ENCODE measurements at places on chromosomes 1 and 21. TPM values are rescaled to one million over a fixed set of nuclear protein-coding genes. Genes with fewer than 3 reads are reported as not detected.

CD160 gene
- not detected for total RNA-seq

TEDDM1 gene
- total RNA-seq: not detected

RIIAD1 gene
- total RNA-seq: not detected

MYBPH gene
- not detected for total RNA-seq

NKAIN1 gene
- total RNA-seq: 1.1 TPM

NBPF6 gene
- not detected for total RNA-seq

TAS1R1 gene
- not detected for total RNA-seq

HES2 gene
- total RNA-seq: 4.7 TPM

EXO1 gene
- 25.4 TPM for total RNA-seq

LHX4 gene
- total RNA-seq: 0.80 TPM

MTFR1L gene
- 23.4 TPM for total RNA-seq

KLHDC8A gene
- total RNA-seq: 0.62 TPM

TNFRSF8 gene
- total RNA-seq: not detected

OPRD1 gene
- 0.14 TPM for total RNA-seq

PTPRC gene
- total RNA-seq: not detected

ESRRG gene
- not detected for total RNA-seq

C1orf141 gene
- total RNA-seq: not detected

HTR6 gene
- total RNA-seq: 0.22 TPM

LEMD1 gene
- total RNA-seq: not detected

RGS4 gene
- total RNA-seq: 0.08 TPM

OR2G6 gene
- not detected for total RNA-seq

CHRM3 gene
- total RNA-seq: 0.06 TPM

MYOG gene
- not detected for total RNA-seq

CD247 gene
- 0.15 TPM for total RNA-seq

GUCA2A gene
- total RNA-seq: not detected

TMEM269 gene
- 0.18 TPM for total RNA-seq

CD84 gene
- not detected for total RNA-seq

FAM177B gene
- not detected for total RNA-seq

ASTN1 gene
- not detected for total RNA-seq

YIPF1 gene
- 13.3 TPM for total RNA-seq

ZNF683 gene
- not detected for total RNA-seq

KPRP gene
- total RNA-seq: not detected

UBASH3A gene
- total RNA-seq: 0.09 TPM

KIF26B gene
- total RNA-seq: 0.16 TPM

OR2T2 gene
- total RNA-seq: not detected

PLEKHA6 gene
- total RNA-seq: 22.2 TPM

UQCRHL gene
- 5.8 TPM for total RNA-seq

S100A9 gene
- 0.38 TPM for total RNA-seq

TMOD4 gene
- not detected for total RNA-seq

NPHS2 gene
- not detected for total RNA-seq

OR10Z1 gene
- total RNA-seq: not detected

MEGF6 gene
- 13.2 TPM for total RNA-seq

S100A2 gene
- total RNA-seq: 17.0 TPM

PDZK1IP1 gene
- total RNA-seq: 5.3 TPM

MTHFR gene
- 4.5 TPM for total RNA-seq

HHIPL2 gene
- 9.3 TPM for total RNA-seq

PGD gene
- 1,192 TPM for total RNA-seq

KIAA1614 gene
- total RNA-seq: 1.0 TPM

GUCA2B gene
- total RNA-seq: not detected

ZBTB7B gene
- 28.7 TPM for total RNA-seq

KCNK2 gene
- not detected for total RNA-seq

KRTAP19-3 gene
- total RNA-seq: not detected

IFNGR2 gene
- total RNA-seq: 65.5 TPM

SYDE2 gene
- 0.31 TPM for total RNA-seq

All from A549 treated with RU486 at 1 μM for 4 hours (cell line).